ENCODE measurements at places on chromosomes 11 and 22.

- DNase-seq: no peak
Measured at GRCh38 chr11:22221143-22221542, 28.3 kb downstream of the ANO5 start.

DNA sequence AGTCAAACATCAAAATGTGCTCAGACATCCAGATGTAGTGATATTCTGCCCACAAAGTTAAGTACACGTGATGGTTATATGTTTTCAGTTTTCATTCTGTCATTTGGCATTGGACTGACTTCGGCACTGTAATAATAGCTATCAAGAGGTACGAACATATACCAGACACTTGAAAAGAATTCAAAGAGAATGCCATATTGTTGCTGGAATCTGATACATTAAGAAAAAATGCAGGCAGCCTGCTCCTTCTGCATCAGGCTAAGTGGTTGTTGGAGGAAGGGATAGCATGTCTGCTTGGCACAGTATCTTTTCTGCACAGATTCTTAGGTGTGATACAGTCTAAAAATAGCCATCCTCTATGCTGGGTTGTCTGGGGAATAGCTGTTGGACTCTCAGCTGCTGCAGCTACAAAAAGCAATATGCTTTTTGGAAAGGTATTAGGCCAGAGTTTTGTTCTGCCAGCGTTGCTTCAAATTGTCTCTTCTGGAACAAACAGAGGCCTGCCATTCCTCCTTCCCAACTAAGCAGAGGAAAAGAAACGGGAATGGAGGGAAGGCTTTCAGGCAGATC lies 892.6 kb downstream of the TBC1D22A start:
- DNase-seq: no peak

- peak; percentile 66 for DNase-seq
Measured at GRCh38 chr11:69916806-69917387, 97.7 kb upstream of the FGF3 start.

- no peak for DNase-seq
Measured at GRCh38 chr11:95567685-95568084, 221.9 kb downstream of the FAM76B start.

GRCh38 chr11:58844361-58845005 lies at the start of gene GLYATL2:
TSS of gene GLYATL2 (minus strand) at chr11:58844704. CDS start at chr11:58839612, 5,092 bp downstream.
- no peak for DNase-seq

DNA sequence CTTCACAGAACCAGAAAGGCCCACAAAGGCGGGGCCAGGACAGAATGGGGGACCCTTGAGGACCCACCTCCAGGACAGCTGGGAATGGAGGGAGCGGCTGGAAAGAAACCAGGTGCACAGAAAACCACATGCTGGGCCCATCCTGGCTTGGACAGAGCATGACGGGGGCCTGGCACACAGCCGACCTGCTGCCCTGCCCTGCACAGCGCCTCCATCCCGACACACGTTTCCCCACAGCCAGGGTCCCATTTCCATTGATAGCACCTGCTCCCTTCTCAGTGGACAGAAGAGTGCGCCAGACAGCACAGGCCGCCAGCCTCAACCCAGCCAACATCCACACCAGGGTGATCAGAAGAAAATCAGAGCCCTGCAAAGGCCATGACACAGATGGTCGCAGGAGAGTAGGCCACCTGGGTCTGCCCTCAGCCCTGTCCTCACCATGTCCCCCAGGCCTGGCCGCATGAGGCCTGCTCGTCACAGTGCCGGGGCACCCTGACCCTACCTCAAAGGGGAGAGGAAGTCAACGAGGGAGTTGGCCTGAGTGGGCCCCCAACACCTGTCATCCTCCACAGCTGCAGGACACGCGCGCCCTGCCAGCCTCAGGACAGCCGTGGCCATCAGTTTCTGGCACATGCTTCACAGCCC lies 28.1 kb downstream of the BRD1 start:
- no peak for DNase-seq

GRCh38 chr11:73465023-73465675 lies 89.0 kb downstream of the RELT start:
- no peak for DNase-seq
